Posterior cingulate gyrus (tissue), 11 donors: ENCODE measurements at places on chromosomes 11 and 22.

DNA sequence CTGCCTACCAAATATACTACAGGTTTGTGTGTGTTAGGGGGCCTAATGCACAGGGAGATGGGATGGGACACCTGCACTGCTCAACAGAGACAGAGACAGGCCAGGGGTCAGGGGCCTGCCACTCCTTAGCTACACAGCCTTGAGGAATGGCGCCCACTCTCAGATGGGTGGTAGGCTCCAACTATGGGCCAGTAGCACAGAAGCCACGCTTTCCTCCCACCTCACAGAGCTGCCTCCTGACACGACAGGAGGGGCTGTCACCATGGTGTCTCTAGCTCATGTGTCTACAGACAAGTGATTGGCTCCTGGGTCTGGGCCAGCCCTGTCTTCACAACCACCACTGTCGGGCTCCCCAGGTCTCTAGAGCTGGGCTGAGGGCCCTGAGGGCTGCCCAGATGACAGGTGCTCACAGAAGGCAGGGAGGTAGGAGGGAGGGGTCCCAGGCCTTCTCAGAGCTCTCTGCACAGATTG lies 81.8 kb downstream of the DGCR2 start:
- peak; percentile 2 for DNase-seq

GRCh38 chr11:35803115-35803514 lies 140.5 kb downstream of the TRIM44 start:
- DNase-seq, result no peak

GRCh38 chr11:66956689-66957290 lies 1.4 kb downstream of the PC start:
- no peak for DNase-seq

GRCh38 chr22:20615533-20616450 lies 108.4 kb downstream of the MED15 start:
- DNase-seq, result no peak

GRCh38 chr11:66864924-66865697 lies 8.2 kb downstream of the LRFN4 start:
- DNase-seq, result no peak

- DNase-seq, result peak; percentile 70
These were observed 9.0 kb upstream of the OR6M1 start for GRCh38 chr11:123815122-123815521.

DNA sequence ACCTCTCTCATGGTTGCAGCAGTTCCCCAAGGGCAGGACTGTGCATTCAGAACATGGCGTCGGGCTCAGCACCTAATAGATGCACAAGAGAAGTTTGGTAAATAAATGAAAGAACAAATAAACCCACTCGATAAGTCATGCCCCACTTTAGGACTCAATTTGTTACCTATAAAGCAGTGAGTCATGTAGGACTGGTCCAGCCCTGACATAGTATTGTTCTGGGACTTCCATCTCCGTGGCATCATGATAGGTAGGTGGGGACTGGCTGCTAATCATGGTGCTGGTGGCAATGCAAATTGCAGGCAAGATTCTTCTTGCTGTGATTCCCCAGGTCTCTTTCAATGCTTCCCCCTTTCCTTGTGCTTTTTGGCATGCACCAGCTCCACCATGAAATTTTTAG lies 118.2 kb upstream of the CSNK2A3 start:
- DNase-seq, result no peak

GRCh38 chr11:126159719-126160344 lies 51.6 kb downstream of the RPUSD4 start:
- DNase-seq, result no peak

- DNase-seq, result peak; percentile 13
These were observed 81.8 kb upstream of the KCNQ1OT1 start for GRCh38 chr11:2781408-2782274.
